ENCODE measurements at places on chromosomes 13 and 19.

DNA sequence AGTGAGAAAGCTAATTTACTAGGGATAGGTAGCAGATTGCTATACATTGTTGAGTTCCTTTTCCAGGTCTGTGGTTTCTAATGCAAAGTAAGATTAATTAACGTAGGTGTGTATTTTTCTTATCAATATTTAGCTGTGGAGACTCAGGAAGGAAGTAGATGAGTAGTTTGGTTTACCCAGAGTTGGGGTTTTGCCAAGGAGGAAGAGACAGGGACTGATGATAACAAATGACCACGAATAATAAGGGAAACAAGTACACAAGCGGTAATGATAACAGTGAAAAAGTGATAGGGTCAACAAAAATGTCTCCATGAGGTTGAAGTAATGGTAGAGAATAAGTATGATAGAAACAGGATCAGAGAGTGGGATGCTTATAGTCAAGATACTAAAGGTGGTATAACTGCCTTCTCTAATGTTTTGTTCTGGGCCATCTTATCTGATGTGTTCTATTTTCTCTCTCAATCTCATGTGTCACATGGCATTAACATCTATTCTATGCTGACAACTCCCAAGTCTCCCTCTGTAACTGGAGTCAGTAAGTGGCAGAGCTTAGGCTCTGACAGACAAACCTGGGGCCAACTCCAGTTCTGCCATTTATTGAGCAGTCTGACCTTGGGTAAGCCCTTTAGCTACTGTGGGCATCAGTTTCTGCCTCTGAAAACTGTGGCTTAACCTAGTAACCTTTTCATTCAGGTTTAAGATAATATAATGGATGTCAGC lies 8.8 kb downstream of the OBI1 start:
- DNase-seq, result no peak

GRCh38 chr13:34207334-34207733 lies 389.4 kb downstream of the RFC3 start:
- peak; percentile 24 for DNase-seq

GRCh38 chr19:41920882-41921576 lies 7.2 kb downstream of the ERFL start:
- no peak for DNase-seq

DNA sequence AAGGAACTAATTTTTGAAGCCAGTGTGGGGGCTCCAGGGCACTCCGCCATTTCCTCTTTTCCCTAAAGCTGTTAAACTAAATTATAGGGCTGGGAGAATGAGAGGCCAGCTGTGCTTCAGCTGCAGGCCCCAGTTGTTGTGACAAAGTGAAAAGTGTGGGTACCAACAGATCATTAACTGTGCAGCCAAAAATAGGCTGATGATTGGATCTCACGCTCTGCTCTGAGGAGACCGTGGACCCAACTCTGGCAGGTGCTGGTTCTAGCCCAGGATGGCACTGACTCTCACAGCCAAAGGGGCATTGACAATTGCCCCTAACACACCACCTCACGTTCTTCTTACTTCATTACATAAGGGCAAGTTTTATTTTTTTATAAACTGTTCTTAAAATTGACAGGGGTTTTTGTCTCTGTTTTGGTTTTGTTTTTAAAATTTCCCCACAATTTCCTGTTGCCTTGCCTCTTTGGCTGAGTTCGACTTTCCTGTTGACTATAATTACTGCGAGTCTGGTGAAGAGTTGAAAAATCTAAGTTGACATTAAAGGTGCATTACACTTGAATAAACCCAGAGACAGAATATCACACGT lies 391.0 kb downstream of the FGF9 start:
- no peak for DNase-seq

- no peak for DNase-seq
Observed at GRCh38 chr19:34475975-34476594, 5.5 kb upstream of the WTIP start.

- DNase-seq, result no peak
Observed at GRCh38 chr19:46659151-46660007, 1.6 kb downstream of the DACT3 start.

DNA sequence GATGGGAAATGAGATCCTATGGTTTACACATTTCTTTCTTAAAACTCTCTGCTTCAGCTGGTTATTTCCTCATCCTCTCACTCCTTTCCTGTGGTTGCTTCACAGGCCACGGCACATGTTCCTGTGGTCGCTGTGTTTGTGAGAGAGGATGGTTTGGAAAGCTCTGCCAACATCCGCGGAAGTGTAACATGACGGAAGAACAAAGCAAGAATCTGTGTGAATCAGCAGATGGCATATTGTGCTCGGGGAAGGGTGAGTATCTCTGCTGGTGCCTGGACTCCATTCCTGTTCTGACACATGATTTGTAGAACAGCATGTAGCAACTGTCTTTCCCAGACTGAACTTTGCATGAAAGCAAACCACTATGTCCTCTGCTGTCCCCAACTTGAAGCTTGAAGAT lies 254.2 kb downstream of the ITGBL1 start:
- DNase-seq, result peak; percentile 72

DNA sequence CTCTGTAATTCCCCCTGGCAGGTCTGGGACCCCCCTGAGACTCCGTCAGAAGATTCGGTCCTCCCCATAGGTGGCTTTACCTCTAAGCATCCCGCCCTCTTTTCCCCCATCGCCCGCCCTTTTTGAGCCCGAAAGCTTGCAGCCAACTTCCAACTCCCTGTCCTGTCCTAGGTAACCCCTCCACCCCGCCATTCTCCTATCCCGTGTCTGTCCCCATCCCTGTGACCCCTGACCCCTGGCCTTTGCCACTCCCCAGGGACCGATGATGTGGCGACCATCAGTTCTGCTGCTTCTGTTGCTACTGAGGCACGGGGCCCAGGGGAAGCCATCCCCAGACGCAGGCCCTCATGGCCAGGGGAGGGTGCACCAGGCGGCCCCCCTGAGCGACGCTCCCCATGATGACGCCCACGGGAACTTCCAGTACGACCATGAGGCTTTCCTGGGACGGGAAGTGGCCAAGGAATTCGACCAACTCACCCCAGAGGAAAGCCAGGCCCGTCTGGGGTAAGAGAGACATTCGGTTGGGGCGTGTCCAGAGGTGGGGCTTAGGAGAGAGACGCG lies 488 bp downstream of the RCN3 start:
- DNase-seq, result peak; percentile 46

- no peak for DNase-seq
Observed at GRCh38 chr13:50898338-50898737, 11.3 kb upstream of the RNASEH2B start.

- DNase-seq, result no peak
Observed at GRCh38 chr13:44768239-44768638, 192.1 kb upstream of the TSC22D1 start.

DNA sequence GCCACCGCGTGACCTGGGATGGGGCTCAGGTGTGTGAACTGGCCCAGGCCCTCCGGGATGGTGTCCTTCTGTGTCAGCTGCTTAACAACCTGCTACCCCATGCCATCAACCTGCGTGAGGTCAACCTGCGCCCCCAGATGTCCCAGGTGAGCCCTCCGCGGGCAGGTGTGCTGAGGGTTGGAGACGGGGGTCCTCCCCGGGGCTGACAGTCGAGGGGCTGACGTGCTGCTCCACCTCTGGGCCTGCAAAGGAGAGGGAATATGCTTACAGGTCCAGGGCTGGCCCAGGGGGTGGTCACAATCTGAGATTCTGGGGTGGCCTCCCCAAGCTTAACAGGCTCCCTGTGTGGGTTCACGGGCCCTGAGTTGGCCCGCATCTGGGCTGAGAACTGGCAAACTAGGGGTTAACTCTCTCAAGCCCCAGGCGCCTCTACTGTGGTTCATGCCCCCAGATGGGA lies 386 bp downstream of the VAV1 start:
- no peak for DNase-seq

DNA sequence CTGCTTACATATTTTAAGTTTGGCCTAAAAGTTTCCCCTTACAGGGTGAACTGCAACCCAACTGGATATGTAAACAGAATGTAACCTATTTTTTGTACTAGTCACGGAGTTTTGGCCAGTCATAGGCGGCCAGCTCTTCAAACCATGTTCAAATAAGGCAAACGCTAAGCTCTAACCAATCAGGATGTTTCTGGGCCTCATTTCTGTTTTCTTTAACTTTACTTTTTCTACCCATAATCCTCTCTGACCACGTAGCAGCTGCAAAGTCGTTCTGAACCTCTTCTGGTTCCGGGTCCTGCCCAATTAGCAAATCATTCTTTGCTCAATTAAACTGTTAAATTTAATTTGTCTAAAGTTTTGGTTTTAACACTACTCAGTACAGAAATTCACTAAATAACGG lies 8.2 kb upstream of the ZMYM2 start:
- no peak for DNase-seq

All from HS-5 (cell line).